ENCODE measurements at places on chromosomes 5 and 9.

- DNase-seq, result no peak
Observed at GRCh38 chr5:164091836-164092235, 586.4 kb downstream of the MAT2B start.

DNA sequence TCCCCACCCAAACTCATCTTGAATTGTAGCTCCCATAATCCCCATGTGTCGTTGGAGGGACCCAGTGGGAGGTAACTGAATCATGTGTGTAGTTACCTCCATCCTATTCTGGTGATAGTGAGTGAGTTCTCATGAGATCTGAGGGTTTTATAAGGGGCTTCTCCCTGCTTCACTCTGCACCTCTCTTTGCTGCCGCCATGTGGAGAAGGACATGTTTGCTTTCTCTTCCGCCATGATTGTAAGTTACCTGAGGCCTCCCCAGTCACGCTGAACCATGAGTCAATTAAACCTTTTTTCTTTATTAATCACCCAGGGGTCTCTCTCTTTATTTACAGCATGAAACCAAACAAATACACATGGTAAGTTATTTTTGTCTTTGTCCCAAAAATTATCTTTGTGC is 726.1 kb downstream of the CDH18 start:
- no peak for DNase-seq

DNA sequence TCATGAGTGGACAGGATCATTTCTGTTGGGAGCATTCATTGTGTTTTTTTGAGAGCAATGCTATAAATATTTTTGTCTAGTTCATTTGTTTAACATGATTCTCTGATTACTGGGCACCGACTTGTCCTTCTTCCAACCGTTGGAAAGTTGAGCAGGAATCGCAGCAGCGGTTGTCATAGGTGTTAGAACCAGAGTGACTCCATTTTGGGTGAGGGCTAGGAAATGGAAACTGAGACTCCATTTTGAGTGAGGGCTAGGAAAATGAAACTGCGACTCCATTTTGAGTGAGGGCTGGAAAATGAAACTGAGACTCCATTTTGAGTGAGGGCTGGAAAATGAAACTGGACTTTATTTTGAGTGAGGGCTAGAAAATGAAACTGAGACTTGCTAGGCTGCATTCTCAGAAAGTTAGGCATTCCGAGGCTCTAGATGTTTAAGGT is 100.6 kb downstream of the ICE1 start:
- DNase-seq, result no peak

- DNase-seq, result no peak
Observed at GRCh38 chr5:54738118-54738972, 220.8 kb downstream of the SNX18 start.

GRCh38 chr5:163489055-163489744 is 16.2 kb upstream of the MAT2B start:
- no peak for DNase-seq

DNA sequence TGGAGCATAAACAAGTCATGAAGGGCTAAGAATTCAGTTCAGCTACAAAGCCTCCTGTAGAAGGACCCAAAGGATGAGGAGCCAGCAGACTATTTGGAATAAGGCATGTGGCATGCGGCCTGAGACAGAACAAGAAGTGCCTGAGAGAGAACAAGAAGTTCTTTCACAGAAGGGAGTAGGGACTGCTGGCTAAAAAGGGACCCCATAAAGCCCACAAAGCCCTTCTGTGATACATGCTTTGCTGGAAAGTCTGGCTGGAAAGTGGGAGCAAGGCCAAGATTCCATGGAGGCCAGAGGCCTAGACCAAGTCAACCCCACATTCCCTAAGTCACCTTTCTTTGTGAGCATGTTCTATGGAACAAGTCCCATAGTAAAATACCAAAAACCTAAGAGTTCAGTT is 35.9 kb upstream of the UBAP2 start:
- DNase-seq, result no peak

DNA sequence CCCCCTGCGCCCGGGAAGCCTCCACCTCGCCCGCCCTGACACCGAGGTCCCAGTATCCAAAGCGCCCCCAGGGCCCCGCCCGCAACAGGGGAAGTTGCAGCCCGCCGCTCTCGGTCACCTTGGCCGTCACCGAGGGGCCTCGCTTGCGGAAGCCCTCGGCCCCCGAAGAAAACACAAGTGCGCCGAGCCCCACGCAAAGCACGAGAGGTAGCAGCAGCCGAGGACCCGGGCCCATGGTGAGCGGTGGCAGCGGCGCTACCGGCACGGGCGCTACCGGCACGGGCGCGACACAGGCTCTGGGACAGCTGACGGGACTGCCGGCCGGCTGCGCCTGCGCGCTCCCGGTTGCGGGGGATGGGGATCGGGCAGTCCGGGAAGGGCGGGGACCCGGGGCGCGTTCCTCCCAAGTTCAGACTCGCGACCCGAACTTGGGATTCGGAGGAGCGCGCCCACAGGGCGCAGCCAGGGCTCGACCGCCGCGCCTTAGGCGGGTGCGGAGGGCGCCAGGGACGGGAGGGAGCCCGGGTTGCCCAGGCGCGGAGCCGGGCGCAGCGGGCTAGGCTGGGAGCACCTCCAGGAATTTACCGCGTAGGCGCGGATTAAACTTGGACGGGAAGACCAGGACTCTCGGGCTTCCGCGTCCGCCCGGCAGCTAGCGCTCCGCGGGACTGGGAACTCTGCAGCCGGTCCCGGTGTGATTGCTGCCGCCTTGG is at the start of gene PPIC:
Gene PPIC (minus strand): TSS at position 335 of the 713 bp plus-strand sequence. CDS start 100 bp downstream, at position 235.
- peak; percentile 47 for DNase-seq

- no peak for DNase-seq
Observed at GRCh38 chr9:130943221-130943620, 4.2 kb upstream of the FIBCD1 start.

DNA sequence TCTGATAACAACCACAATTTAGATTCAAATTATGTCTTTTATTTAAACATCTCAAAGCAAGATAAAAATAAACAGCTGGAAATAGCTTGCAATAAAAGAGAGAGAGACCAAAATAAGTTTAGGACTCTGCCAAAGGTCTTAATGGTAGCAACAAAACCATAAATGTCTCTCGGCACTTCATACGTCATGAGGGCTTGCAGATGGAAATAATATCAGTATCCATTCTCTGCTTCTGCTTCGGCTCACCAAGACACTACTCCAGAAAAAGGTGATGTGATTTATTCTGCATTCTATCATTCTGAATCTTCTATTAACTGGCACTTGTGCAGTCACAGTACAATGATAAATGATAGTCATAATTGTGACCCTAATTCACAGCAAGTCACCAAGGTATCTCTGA is 56.1 kb downstream of the EBF1 start:
- DNase-seq, result no peak

GRCh38 chr9:125189011-125189360 is 617 bp downstream of the PPP6C start:
- DNase-seq, result no peak

GRCh38 chr9:15390201-15390600 is 32.5 kb upstream of the SNAPC3 start:
- DNase-seq, result no peak

- peak; percentile 85 for DNase-seq
Observed at GRCh38 chr9:17134396-17135294, at the start of gene CNTLN. CNTLN (plus strand) TSS chr9:17135040; CDS start chr9:17135066, 26 bp downstream.

GRCh38 chr9:1207686-1208085 is 157.5 kb downstream of the DMRT2 start:
- no peak for DNase-seq

GRCh38 chr9:2125906-2126305 is 110.8 kb downstream of the SMARCA2 start:
- peak; percentile 13 for DNase-seq
